ENCODE measurements at places on chromosomes 5 and 9.

DNA sequence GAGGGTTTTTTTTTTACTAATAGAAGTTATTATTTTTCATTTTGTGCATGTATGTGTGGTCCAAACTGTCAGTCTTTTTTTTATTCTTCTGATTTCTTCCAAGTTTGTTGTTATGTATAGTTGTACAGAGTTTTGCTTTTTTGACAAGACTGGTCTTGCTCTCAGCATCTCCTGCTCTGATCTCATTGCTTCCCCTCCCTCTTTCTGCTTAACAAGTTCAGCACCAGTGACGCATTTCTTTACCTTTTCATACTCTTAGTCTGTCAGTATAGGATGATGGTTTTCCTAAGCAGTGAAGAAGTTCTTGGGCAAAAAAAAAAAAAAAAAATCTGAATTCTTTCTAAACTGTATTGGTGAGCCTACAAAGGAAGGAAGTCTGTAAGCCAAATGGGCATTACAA lies 135.1 kb downstream of the CD180 start:
- DNase-seq: no peak

GRCh38 chr5:62059960-62060359 lies 246.0 kb upstream of the KIF2A start:
- DNase-seq: no peak

DNA sequence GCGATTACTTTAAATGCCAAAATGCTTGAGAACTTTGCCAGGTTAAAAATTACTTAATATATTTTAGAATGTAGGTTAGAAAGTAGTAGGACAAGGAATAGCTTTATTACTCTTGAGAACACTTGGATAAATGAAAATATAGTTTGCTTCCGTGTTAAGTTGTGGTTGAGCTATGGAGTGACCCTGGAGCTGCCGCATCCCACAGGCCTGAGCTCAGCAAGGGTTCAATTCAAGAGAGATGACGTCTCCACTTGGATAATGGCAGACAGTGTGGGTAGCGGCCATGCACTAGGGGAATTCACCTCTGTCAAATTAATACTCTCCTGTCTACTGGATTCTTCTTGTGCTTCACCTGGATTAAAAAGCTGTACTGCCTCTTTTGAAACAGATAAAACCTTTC lies 105.0 kb downstream of the GAPVD1 start:
- no peak for DNase-seq

- no peak for DNase-seq
These were observed 28.2 kb downstream of the DBH start for GRCh38 chr9:133664173-133665050.

- DNase-seq: no peak
These were observed 2.0 kb downstream of the NRG2 start for GRCh38 chr5:140041099-140041491.

DNA sequence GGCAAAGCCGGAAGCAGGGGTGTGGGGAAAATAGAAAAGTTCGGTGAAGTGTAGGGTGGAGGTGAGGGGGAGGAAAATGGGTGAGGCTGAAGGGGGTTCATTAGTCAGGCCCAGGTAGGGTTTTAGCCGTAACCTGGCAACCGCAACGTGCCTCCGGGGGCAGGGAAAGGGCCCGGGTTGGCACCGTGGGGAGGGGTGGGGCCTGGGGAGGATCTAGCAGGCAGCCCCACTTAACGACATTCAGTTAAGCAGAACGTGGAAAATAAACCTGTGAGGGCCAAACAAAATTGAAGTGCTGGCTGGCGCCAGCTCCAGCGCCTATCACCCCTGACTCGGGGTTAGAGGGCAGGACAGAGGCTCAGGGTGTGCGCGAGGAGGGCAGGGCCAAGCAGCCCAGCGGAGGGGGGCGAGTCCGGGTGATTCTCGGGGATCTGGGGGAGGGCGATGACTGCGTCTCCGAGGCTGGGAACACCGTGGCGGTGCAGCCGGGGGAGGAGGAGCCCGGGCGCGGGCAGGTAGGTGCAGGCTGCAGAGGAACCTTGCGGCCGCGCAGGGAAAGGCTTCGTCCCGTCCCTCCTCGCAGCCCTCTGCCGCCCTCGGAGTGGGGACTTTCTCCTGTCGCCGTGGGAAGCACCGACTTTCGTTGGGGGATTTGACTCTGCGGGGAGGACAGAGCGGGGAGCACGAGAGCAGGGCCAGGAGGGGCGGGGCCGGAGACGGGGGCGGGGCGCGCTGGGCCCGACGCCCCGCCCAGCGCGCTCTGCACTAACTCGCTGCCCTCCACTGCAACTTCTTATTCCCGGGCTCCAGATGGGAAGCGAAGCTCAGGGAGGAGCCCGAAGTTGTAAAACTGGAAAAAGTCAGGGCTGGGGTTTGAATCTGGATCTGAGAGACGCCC lies 5.1 kb downstream of the RGS14 start:
- DNase-seq: peak; percentile 64

DNA sequence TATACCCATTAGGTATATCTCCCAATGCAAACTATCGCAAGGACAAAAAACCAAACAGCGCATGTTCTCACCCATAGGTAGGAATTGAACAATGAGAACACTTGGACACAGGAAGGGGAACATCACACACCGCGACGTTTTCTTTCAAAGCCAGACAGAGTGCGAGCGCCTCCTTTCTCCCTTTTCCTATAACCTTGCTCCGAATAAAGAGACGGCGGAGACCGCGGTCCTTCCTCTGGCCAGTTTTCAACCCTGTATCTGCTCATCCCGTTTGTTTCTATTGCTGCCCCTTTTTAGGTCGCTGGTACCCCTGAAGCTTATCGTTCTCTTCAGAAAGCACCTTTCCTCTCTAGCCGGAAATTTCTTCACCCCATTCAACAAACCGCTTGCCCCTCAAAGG lies 1.3 kb downstream of the LVRN start:
- no peak for DNase-seq

DNA sequence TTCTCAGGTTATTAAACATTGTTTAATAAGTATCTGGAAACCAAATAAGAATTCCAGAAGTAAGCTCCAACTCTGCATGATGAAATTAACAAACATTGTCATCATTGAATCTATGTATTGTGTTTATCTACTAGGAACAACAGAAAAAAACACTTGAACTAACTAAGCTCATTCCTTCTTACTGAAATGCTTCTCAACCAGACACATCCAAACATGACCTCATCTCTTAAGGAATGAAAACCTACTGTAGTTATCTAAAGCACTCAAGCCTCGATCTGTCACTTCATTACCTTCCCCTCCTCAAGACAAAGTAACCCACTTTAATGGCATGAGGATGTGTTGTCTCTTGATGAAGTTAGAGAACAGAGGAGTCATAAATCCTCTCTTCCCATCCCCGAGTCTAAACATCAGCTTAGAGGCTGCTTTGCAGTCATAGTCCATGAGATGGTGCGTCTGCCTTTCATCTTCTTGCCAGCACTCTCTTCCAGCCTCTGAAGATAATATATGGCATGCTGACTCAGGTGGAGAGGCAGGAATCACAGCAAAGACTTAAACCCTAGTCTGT lies 86.5 kb downstream of the CEMIP2 start:
- DNase-seq: no peak

DNA sequence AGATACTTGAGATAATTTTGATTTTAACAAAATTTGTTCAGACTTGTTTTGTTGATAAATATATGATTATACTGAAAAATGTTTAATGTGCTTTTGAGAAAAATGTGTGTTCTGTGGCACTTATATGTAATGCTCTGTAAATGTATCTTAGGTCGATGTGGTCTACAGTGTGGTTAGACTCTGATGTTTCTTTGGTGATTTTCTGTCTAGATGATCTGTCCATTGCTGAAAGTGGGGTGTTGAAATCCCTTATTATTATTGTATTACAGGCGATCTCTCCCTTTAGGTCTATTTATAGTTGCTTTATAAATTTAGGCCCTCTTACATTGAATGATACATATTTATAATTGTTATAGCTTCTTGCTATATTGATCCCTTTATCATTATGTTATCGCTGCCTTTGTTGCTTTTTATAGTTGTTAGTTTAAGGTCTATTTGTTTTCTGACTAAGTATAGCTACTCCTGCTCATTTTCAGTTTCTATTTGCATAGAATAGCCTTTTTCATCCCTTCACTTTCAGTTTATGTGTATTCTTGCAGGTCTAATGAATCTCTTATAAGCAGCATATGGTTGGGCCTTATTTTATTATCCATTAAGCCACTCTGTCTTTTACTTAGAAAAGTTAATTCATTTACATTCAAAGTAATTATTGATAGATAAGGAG lies 124.3 kb downstream of the MRPS30 start:
- DNase-seq: no peak

DNA sequence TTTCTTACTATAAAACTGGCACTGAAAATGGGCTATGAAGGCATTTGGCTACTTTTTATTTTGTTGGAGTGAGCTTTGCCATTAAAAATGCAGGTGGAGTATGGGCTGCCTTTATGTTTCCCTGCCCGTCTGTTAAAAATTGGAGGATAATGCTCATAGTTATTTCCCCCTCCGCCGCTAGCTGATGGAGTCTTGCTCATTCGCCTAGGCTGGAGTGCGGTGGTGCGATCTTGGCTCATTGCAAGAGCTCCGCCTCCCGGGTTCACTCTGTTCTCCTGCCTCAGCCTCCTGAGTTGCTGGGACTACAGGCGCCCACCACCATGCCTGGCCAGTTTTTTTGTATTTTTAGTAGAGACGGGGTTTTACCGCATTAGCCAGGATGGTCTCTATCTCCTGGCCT lies 8.6 kb downstream of the G3BP1 start:
- DNase-seq: no peak

DNA sequence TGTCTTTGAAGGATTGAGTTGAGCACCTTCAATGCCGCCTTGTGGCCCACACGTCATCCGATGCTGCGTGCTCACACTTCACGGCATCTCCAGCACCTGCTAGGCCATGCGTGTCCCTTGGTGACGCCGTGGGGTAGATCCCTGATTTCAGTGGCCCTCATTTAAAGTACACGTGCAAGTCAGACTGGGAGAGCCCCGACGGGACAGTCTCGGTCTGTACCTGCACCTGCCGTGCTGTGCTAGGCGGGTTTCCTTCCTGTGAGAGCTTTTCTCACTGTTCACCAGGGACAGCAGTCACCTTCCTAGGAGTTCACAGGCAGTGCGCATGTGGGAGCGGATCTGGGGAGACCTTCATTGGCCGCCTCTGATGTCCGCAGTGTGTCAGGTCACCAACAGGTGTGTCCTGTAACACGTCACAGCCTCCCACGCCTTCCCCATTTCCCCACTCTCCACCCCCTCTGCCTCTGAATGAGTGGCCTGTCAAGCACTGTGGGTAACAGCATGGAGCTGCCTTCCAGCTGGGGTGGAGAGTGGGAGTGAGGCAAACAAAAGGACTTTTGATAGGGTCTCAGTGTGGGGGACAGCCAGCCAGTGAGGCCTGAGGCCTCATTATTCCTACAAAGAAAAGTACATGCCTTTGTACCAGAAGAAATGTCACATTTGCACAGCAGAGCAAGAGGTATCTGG lies 236.4 kb downstream of the FANCC start:
- no peak for DNase-seq
